ENCODE measurements at places on chromosomes 7 and 10.

DNA sequence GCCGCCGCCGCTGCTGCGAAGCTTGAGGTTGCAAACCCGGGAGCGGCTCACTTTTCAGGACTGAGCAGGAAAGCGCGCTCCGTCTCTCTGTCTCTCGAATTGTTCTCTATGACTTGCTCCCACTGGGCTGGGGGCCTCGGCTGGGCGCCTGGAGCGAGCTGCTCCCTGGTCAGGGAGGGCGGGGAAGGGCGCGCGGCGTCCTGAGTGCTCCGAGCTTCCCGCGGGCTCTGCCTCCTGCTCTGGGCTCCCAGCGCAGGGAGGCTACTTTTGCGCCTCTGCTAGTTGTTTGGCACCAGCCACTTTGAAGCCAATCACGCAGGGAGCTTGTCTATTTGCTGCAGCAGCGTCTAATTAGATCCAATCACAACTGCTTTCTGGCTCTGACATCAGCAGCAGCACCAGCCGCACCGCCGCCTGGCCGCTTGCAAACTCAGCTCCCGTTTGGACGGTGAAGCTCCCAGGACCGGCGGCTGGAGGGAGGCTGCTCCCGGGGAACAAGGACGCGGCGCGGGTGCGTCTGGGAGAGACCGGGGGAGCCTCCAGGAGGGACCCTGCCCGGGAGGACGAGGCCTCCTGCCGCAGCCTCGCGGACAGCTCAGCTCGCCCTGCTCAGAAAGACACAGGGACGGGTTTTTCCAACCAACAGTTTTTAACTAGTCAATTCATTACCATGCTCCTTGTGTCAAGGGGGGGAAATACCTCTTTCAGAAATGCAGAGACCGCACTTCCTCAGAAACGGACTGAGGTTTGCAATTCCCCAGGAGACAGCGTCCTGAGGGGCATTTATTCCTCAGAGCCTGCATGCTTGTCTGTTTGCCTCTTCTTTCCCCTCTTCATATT, at the start of gene ADARB2:
Gene ADARB2, minus strand, starts transcription at position 304 of the 840 bp plus-strand sequence.
- DNase-seq: no peak

DNA sequence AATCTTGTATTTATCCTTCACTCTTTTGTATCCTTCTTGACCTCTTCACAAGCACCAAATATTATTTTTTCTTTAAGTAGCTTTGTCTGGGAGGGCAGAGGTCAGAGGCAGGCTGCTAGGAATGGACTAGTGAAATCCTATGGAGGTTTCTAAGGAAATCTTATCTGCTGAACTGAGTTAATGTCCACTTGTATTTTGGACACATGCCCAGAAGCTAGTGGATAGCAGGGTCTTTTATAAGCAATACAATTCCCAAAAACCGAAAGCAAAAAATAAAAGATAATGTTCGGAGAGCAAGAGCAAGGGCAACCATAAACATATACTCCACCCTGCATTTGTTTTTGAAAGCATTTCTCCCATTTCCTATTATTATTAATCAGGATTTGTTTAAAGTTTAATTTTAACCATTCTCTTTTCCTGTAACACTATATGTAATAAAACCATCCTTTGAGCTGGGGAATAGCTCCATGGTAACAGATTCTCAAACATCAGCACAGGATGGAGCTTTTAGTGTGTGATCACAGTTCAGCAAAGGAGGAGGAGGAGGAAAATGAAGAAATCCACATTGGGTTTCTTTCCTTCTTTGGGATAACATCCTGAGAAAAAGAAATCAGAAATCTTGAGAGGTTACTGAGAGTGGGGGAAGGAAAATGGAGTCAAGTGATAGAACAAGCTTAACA, 328.2 kb upstream of the LRRN3 start:
- DNase-seq: no peak

DNA sequence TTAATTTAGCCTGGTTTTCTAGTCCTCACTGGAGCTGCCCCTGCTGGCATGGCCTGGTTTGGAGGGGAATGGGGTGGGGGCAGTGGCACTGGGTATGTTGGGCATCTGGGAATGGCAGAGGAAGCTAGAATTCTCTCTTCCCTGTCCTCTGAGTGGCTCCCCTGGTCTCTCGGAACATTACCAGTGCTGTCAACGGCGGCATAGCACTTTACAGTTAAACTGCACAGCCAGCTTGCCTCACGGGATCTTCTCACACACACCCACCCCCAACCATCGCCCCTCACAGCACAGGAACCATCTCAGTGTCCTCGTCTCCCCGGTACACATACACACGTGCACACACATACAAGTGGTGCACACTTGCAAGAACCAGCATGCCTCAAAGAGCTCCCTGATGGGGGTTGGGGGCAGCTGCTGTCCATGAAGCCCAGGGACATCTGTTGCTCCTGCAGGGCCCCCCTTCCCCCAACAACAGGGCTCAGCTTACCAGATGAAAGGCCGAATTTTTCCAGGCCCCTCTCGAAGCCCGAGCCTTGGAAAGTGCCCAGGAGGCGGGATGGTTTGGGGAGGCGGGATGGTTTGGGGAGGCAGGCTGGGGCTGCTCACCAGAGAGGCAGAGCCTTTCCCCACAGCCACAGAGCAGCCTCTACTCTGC, 41.0 kb downstream of the TSPAN15 start:
- DNase-seq: no peak

GRCh38 chr7:156984174-156984891, 26.1 kb downstream of the MNX1 start:
- no peak for DNase-seq
